ENCODE measurements at places on chromosomes 1 and 21.

DNA sequence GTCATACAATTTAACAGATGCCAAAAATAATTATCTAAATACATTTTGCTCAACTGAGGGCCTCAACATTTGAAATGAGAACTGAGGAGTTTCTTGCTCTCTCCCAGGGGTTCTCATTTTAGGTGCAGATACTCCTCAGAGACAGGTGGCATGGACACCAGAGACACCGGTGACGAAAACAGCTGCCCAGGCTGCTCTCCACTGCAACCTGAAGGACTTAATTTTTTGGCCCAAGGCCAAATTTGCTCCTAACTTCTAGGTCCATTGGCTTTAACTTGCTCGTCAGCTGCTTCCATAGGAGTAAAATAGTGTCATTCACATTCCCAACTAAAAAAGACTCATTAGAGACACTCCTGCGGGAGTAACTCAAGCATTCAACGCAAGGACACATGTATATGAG lies 87.0 kb downstream of the NRIP1 start:
- DNase-seq, result no peak

- peak; percentile 12 for DNase-seq
These were observed 49.1 kb upstream of the LRRC3 start for GRCh38 chr21:44405948-44406872.

GRCh38 chr1:5580926-5581325 lies 411.3 kb downstream of the NPHP4 start:
- DNase-seq, result no peak

DNA sequence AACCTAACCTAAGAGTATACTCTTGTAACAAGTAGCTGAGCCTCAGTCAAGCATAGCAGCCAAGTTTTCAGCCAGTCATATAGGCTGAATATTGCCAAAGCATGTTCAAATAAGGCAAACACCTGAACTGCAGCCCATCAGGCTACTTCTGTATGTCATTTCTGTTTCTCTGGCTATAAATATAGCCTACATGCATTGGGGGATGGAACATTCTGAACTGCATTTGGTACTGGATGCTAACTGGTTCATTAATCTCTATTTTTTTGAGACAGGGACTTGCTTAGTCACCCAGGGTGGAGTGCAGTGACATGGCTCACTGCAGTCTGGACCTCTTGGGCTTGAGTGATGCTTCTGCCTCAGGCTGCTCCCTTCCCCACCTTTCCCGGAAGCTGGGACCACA lies 37.3 kb downstream of the MAST2 start:
- no peak for DNase-seq

DNA sequence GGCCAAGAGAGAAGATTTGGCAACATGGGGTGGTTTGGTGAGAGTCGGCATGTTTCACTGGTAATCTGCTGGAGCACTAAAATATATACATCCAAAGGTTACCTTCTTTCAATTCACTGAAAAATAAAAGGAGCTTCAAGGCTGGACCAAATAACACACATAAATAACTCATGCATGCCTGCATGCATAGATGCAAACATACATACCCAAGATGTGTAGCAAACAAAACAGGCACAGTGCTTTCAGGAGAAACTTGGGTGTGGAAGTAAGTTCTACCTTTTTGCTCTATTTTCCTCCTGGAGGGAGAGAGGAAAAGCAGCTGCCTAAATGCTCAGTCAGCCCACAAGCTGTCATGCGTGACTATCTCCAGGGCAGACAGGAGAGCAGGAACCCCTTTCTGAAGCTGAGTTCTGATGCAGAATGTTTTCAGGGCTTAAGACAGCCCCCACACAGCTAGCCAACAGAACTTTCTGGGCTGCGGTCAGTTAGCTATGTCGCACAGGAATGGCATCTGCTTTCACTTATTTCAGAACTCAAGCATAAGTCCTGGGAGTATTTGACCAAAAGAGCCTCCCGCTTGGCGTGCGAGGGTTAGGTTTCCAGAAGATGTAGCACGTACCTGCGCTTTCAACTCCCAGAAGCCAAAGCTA lies 166.2 kb downstream of the TOMM20 start:
- DNase-seq, result peak; percentile 87

- no peak for DNase-seq
These were observed 28.9 kb downstream of the EPHA2 start for GRCh38 chr1:16126743-16127515.

GRCh38 chr21:21714426-21714825 lies 716.2 kb downstream of the NCAM2 start:
- peak; percentile 88 for DNase-seq

GRCh38 chr1:113963281-113963906 lies 15.9 kb upstream of the OLFML3 start:
- no peak for DNase-seq

- DNase-seq, result no peak
These were observed 1.4 kb upstream of the PODN start for GRCh38 chr1:53060579-53060978.

DNA sequence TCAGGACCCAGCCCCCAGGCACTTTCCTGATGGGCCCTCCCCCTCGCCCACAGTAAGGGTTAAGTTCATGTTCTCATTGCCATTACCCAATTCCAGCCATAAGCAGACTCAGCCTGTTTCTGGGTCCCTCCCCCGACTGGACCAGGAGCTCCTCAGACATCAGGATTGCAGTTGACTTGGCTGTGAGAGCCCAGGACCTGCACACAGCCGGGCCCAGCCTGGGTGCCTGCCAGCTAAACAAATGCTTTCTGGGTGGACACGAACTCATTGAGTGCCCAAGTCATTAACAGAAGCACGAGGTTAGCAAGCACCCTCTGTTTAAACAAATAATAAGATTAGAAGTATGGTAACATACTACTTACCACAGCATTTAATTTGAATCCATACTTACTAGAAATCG lies 147.9 kb upstream of the POU3F1 start:
- DNase-seq, result no peak

GRCh38 chr1:15935056-15935950 lies 40.6 kb downstream of the ZBTB17 start:
- no peak for DNase-seq

- no peak for DNase-seq
These were observed 19.5 kb downstream of the DNAJC8 start for GRCh38 chr1:28213315-28213714.

DNA sequence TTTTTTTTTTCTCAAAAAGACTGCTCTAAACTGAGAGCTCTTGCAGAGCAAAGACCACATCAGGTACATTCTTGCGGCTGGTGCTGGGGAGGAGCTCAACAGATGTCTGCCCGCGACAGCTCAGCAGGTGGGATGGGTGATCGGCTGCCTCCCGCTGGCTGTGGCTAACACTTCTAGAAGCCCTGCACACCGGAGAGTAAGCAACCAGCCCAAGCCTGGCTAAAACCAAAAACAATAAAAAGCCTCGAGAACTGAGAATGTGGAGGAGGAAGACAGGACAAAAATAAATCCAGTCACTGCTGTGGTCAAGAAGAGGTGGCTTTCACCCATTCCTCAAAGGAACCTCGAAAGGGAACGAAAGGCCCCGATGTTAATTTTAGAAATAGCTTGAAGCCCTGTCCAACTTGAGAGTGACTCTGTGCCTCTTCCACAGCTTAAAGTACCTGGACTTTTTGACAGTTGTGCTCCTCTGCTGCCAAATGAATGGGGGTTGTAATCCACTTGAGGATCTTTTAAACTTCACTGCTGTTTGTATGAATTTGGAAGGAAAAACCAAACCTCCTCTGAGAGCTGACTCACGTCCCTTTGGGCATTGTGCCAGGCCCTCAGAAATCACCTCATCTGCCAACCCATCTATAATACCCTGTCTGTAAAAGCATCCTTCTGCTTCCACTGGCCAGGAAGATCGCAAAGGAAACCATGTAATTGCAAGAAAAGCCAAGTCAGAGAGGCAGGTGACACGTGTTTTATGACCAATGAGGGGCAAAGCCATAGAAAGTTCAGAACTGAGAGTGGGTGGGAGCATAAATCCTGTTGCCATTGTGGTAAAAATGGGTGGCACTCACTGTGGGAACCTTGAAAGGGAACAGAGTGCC lies 78.6 kb downstream of the KCNN3 start:
- DNase-seq, result peak; percentile 12

GRCh38 chr21:38311765-38312164 lies 55.0 kb downstream of the KCNJ15 start:
- DNase-seq, result no peak

- DNase-seq, result no peak
These were observed 50.9 kb downstream of the DHX9 start for GRCh38 chr1:182889997-182890396.

DNA sequence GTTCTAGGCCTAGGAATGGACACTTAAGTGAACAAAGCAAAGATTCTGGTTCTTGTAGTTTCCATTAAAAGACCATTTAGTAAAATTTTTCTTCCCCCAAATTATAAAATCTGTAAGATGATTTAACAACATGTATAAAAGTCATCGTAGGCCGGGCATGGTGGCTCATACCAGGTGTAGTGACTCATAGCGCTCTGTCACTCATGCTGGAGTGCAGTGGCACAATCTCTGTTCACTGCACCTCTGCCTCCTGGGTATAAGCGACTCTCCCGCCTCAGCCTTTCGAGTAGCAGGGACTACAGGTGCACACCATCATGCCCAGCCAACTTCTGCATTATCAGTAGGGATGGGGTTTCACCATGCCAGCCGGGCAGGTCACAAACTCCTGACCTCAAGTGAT lies 9.1 kb downstream of the ASPM start:
- no peak for DNase-seq

- no peak for DNase-seq
These were observed 2.4 kb downstream of the ATP2B4 start for GRCh38 chr1:203629016-203629506.

DNA sequence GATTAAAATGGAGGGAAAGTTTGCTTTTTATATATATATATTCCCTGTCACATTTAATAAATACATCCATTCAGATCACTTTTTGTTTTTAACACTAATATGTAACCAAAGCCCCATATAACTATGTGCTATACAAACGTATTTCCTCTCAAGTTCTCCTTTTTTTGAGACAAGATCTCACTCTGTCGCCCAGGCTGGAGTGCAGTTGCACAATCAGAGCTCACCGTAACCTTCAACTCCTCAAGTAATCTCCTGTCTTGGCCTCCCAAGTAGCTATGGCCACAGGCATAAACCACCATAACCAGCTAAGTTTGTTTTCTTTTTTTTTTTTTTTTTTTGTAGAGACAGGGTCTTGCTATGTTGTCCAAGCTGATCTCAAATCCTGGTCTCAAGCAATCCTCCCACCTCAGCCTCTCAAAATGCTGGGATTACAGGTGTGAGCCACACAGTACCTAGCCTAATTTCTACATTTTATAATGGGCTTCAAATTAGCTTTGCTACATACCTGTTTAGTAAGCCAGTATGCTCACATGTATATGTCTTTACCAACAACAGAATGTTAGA lies 120.0 kb downstream of the TGFBR3 start:
- DNase-seq, result no peak

GRCh38 chr21:17967319-17967718 lies 148.2 kb upstream of the C21orf91 start:
- DNase-seq, result no peak

GRCh38 chr1:41315146-41315822 lies 46.0 kb upstream of the FOXO6 start:
- no peak for DNase-seq

DNA sequence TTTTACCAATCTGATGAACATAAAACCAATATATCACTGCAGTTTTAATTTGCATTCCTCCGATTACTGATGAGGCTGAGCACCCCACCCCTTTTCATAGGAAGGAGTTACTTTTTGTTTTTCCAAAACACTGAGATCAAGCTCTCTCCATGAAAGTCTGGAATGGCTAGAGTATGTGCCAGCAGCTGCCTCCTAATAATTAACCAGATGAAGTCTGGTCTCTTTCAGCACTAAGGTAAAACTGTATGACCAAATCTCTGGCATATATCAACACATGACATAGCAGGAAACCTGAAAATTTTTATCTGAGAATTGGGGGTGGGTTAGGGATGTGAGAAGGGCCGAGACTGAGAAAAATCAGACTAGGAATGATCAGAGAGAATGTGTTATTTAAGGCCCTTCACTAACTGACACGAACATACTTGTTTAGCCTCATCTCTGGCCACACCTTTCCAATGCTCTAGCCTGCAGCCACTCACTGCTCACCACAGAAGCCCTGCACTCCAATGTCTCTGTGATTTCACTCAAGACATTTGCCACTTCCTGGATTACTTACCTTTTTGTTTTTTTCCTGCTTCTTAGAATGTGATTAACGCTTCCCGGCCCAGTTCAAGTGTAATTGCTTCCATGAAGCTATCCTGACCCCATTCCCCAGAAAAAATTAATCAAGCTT lies 34.7 kb downstream of the WASF2 start:
- DNase-seq, result no peak

- no peak for DNase-seq
These were observed 51.2 kb downstream of the EYA3 start for GRCh38 chr1:28037206-28037605.

- DNase-seq, result no peak
These were observed 147.3 kb downstream of the TLR5 start for GRCh38 chr1:222995620-222996309.

DNA sequence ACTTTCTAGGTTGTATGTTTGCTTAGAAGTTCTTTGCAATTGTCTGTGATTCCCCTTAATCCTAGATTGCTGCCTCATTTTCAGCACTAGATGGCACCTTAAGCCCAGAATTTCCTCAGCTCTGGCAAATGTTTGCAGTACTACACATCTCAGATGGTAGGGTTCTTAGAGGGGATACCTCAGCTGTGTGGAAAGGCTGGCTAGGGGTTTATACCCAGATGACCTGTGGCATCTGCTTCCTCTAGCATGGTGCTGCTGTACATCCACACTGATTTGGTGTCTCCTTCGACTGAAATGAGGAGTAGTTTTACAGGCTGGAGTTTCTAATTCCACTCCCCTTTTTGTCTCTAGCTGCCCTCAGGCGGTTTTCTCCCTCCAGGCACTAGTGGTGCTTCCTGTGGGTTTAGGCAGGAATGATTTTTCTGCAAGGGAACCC lies 23.5 kb downstream of the ASB17 start:
- DNase-seq, result peak; percentile 43

DNA sequence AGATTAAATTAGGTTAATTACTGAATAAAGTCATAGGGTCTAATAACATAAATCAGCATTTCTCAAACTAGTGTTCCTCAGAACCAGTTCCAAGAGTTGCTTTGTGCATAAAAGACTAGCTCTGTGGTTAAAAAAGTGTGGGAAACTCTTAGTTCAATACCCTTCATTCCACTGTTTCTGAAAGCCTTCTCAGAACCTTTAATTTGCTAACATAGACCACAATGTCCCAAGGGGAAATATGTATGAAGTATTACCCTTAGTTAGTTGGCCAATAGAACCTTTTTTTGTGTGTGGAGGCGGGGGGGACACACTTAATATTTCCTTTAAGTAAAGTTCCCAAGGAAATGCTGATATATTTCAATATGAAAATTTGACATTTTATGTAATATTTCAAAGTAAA lies 20.4 kb downstream of the ODF2L start:
- no peak for DNase-seq

- DNase-seq, result no peak
These were observed 36.2 kb downstream of the KCNN3 start for GRCh38 chr1:154833841-154834240.

GRCh38 chr1:206955476-206956451 lies 9.5 kb upstream of the PIGR start:
- DNase-seq, result no peak

- DNase-seq, result no peak
These were observed 36.2 kb upstream of the LRIG2 start for GRCh38 chr1:113036639-113037321.
